ENCODE measurements at places on chromosomes 1 and 21. TPM values are rescaled to one million over a fixed set of nuclear protein-coding genes. Genes with fewer than 3 reads are reported as not detected.

The COL9A2 gene
- total RNA-seq = 0.17 TPM

The TINAGL1 gene
- 0.51 TPM for total RNA-seq

The NPHS2 gene
- total RNA-seq = not detected

The CLSTN1 gene
- 58.3 TPM for total RNA-seq

The CLIC6 gene
- total RNA-seq = 0.07 TPM

The ZNF695 gene
- 2.7 TPM for total RNA-seq

The TMCC2 gene
- total RNA-seq = 1.6 TPM

The TRIM46 gene
- 1.8 TPM for total RNA-seq

The ERICH3 gene
- not detected for total RNA-seq

The LEFTY2 gene
- not detected for total RNA-seq

The TMEM39B gene
- 9.9 TPM for total RNA-seq

The ATF6 gene
- 14.4 TPM for total RNA-seq

The LRRC3 gene
- total RNA-seq = 2.0 TPM

The KRTAP10-2 gene
- total RNA-seq = not detected

The SYTL1 gene
- 0.25 TPM for total RNA-seq

The PRR9 gene
- total RNA-seq = not detected

The PKNOX1 gene
- 5.3 TPM for total RNA-seq

The HUNK gene
- total RNA-seq = 1.4 TPM

The MSH4 gene
- not detected for total RNA-seq

The LACTBL1 gene
- not detected for total RNA-seq
